ENCODE measurements at places on chromosomes 7 and 10. TPM values are rescaled to one million over a fixed set of nuclear protein-coding genes. Genes with fewer than 3 reads are reported as not detected.

DNA sequence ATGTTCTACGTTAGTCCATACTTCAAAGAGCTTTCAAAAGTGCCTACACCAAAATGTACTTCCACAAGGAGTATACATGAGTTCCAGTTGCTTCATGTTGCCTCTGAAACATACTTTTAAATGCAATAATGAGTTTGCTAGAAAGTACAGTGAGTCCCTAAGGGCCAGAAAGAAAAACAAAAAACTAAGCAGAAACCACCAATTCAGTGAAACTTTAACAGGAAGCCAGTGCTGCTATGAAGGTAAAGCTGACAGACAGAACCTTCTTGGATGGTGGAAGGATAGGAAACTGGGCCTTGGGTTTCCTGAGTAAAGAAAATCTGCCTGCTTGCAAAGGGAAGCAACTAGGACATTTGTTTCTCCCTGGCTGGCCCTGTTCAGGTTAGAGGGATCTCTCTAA lies 104.2 kb downstream of the CTTNBP2 start:
- no peak for DNase-seq

GRCh38 chr7:98125759-98126158 lies 19.1 kb downstream of the LMTK2 start:
- no peak for DNase-seq

The NME8 gene
- not detected for total RNA-seq

- DNase-seq, result no peak
Measured at GRCh38 chr10:77249901-77250459, 387.6 kb downstream of the KCNMA1 start.

- no peak for DNase-seq
Measured at GRCh38 chr10:118701529-118702323, 53.0 kb downstream of the CACUL1 start.

DNA sequence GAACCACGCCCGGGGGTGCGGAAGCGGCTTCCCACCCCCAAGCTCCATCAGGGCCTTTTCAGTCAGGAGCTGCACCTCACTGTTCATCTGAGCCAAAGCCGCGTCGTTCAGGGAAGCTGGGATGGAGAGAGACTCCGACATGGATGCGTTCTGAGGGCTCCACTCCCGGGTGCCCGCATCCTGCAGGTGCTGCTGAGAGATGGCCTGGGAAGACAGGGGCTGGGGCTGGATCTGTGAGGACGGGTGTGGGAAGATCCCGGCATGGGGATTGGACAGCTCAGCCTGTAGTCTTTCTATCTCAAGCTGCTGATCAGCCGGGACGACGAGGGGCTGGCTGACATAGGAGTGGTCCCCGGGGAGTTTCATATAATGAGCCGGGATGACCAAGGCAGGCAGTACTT lies 45.0 kb upstream of the NMT2 start:
- DNase-seq, result no peak

GRCh38 chr10:78383378-78384048 lies 349.9 kb downstream of the RPS24 start:
- peak; percentile 81 for DNase-seq

The GATA3 gene
- total RNA-seq, result 2.6 TPM

The DENND11 gene
- total RNA-seq, result 6.9 TPM

The SEMA3C gene
- total RNA-seq, result 28.0 TPM

Data from PC-3 (cell line).